Kidney (tissue), 22 donors: ENCODE measurements at places on chromosomes 4 and X. TPM values are rescaled to one million over a fixed set of nuclear protein-coding genes. Genes with fewer than 3 reads are reported as not detected.

GRCh38 chr4:146202665-146203064 lies 11.7 kb upstream of the REELD1 start:
- DNase-seq, result no peak

DNA sequence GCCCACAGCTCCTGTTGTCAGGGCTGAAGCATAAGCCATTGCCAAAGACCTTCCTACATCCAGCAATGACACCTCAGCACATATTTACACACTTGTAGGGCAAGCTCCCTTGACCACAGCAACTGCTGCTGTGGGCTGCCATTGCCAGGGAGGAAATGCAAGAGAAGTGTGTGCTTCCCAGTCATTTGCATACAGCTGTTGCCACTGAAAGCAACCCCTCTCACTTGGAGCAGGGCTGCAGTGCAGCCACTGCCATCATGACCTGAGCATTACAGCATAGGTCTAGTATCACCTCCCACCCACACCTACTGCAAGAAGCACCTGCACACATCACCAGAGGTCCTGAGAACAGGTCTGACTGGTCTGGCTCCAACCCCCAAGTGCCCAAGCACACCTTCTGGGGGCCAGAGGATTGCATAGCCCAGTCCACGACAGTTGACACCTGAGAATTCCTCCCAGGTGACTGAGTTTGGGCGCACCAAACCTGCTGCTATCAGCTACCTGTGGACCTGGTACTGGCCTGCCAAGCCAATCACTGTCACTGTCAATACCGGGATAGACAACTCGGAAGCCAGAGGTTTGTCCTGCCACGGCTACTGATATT lies 636.5 kb upstream of the SLIT2 start:
- no peak for DNase-seq

The NAP1L2 gene
- 11.0 TPM for polyA plus RNA-seq

DNA sequence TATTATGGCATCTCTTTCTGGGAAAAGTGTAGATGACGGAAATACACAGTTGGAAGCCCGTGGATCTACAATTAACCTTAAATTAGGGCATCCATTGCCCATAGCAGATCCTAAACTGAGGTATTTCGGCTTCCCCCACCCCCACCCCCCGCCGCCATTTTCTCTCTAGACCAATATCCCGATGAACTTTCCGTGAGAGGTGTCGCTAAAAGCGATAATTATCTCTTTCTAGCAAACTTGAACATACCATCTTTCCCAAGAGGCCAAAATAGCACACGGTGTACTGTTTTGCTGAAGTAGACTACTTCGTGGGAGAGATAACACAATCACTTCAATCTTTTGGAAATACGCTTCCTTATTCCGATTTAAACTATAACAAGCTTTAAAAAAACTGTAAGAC lies 554 bp downstream of the KLHL15 start:
- DNase-seq, result no peak

DNA sequence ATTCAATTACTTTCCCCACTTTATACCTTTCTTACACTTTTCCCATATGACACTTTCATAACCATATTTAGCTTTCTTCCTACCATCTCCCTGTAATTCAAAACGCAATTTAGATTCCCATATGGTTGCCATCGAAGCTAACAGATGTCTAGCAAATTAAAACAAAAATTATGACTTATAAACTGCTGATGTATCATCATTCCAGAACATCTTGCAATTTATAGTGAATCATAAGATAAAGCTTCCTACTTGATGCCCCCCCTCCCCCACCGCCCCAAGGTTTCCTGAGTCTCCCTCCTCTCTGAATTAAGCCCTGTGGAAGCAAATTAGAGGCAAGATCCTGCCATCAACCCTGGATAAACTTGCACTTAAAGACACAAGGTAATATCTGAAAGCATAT lies 5.4 kb downstream of the TSPAN5 start:
- DNase-seq, result no peak

- DNase-seq, result no peak
Observed at GRCh38 chrX:20294957-20295356, 28.2 kb upstream of the RPS6KA3 start.

GRCh38 chr4:121283319-121283718 lies 97.5 kb downstream of the QRFPR start:
- no peak for DNase-seq

GRCh38 chrX:10749113-10749512 lies 128.7 kb upstream of the MID1 start:
- DNase-seq, result no peak

- no peak for DNase-seq
Observed at GRCh38 chr4:20137176-20137575, 114.5 kb upstream of the SLIT2 start.

GRCh38 chrX:154780968-154781367 lies 18.3 kb downstream of the DKC1 start:
- no peak for DNase-seq

The CT47A1 gene
- not detected for polyA plus RNA-seq

The ATP6AP2 gene
- 164 TPM for polyA plus RNA-seq

DNA sequence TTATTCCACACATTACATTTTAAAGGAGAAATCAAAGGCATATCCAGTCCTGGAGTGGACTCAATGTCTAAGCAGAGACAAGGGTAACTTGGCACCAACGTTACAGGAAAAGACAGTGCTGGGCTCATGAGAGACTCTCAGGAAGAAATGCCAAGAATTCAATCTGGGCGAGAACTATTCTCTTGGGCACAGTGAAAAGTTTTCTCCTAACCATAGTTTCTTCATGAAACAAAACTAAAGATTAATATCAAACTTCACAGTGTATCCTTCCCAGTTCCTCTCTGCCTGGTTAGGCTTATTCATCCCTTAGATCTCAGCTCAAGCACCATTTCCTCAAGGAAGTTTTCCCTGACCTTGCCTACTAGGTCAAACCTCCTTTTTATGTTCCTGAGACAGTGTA lies 109.4 kb upstream of the TLL1 start:
- no peak for DNase-seq

DNA sequence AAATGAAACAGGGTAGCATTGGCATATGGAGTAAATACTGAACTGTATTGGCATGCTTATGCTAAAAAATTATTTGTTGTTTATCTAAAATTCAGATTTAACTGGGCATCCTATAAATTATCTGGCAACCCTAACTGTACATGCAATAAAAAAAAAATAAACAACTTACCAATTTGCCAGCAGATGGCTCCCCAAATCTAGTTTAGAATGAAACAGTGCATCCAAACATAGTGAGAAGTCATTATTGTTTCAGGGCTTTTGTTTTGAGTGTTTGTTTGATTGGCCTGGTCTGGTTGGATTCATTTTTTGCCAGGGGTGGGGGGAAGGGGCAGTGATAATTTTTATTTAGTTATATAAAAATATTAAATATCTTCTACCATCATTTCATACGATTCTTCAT lies 12.8 kb upstream of the NSUN7 start:
- DNase-seq, result no peak

DNA sequence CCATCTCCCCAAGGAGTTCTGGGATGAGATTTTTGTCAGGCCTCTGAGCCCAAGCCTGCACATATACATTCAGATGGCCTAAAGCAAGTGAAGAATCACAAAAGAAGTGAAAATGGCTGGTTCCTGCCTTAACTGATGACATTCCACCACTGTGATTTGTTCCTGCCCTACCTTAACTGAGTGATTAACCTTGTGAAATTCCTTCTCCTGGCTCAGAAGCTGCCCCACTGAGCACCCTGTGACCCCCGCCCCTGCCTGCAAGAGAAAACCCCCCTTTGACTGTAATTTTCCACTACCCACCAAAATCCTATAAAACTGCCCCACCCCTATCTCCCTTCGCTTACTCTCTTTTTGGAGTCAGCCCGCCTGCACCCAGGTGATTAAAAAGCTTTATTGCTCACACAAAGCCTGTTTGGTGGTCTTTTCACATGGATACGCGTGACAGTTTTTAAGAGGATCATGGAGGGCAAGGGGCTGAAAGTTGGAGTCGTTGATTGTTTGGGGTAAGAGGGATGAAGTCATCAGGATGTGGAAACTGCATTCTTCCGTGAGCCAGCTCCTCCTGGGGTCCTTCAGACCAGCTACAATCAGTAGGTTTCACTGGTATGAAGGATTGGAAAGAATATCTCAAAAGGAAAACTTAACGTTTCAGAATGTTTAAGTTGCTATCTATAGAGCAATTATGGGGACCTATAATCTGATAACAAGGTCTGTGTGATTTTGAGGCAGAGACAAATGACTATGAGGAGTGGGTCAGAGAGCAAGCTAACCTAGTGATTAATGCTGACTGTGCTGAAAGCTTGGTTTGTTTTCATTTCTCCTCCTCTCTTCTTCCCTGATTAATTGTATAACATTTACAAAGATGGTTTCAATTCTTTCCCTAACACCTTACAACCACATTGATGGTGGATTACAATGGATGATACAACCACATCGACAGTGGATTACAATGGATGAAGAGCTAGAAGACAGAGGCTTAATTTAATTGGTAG lies 28.6 kb upstream of the MAGEA11 start:
- DNase-seq, result no peak

GRCh38 chr4:139537292-139537691 lies 18.7 kb downstream of the SETD7 start:
- DNase-seq, result no peak

GRCh38 chr4:164935363-164935762 lies 42.1 kb downstream of the TRIM61 start:
- no peak for DNase-seq

DNA sequence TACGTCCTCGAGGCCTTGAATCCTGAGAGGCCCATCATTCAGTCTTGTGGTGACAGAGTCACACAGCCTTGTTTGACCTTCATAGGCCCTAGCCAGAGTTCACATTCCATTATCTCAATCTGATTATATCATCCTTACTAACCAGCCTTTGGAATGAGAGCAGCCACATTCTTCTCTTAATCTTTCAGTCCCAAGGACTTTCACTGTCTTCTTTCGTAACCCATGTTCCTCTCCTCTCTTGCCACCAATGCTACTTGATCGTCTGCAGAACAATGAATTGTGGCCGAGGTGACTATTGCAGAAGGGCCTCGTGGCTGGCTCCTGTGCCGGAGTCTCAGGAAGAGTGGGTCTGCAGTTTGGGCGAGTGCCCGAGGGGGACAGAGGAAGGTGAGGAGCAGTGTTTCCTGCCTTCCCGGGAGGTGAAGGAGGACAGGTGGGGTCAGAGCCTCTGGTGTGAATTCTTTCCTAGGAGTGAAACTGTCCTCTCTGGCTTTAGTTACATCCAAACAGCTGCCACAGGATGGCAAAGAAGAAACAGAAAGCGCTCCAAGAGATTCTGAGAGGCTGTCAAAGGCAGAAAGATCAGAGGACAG lies 94.6 kb downstream of the LIMCH1 start:
- no peak for DNase-seq

The TREX2 gene
- 0.67 TPM for polyA plus RNA-seq

The COQ2 gene
- 11.6 TPM for polyA plus RNA-seq

The LRRC66 gene
- polyA plus RNA-seq, result 0.45 TPM

GRCh38 chrX:68041110-68041509 lies 392.2 kb downstream of the OPHN1 start:
- no peak for DNase-seq

DNA sequence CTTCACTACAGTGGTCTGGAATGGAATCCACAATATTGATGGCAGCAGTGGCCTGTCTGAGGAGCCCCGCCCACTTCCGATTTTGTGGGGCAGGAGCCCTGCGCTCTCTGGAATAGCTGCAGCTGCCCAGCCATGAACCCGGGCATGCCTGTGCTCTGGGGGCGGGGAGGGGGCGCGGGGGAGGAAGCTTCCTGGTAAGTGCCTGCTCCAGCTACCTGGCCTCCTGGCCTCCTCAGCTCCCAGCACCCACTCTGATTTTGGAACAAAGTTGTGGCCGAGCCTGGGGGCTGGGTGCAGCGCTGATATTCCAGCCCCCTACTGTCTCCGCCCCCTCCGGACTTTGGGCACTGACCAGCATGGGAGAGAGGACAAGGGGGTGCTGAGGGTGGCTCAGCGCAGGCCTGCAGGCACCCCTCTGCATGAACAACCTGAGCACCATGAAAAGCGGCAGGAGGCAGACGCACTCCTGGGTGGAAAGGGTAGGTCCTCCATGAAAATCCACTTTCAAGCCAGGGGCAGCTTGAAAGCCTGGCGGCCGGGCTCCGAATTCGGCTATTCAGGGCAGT lies 972.7 kb upstream of the AGA start:
- DNase-seq, result no peak

DNA sequence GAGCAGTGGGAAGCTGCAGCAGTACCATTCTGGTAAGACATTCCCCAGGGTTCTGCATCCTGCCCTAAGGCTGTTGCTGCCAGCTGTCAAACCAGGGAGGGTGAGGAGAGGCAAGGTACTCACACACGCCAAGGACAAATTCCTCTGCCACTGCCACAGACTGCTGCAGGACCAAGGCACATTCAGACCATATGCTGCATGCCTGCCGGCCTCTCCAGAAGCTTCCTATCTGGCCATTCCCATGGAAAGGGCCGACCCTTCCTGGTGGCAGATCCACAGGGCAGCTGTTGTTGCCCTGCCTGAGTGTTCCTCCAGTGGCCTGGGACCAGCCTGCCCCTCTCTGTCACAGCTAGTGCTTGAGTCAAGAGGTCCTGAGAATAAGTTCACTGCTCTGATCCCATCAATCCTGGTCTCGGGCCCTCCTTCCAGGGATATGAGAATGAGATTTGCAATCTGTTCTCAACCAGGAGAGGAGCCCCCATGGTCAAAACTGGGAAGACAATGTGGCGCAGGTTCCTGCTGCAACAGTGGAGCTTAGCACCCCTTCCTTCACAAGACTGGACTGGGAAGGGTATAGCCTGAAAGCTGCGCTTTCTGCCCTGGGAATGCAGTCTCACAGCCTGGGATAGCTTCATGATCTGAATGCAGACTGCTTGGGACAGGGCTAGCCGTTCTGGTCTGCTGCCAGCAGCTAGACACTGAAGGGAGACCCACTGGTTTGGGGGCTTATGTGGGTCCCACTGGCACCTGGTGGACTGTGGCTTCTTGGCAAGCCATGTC lies 342.5 kb upstream of the NDST3 start:
- no peak for DNase-seq
